ENCODE measurements at places on chromosomes 16 and 17.
A peak's percentile ranks its signal among the peaks of the same experiment; 100 is the strongest.

DNA sequence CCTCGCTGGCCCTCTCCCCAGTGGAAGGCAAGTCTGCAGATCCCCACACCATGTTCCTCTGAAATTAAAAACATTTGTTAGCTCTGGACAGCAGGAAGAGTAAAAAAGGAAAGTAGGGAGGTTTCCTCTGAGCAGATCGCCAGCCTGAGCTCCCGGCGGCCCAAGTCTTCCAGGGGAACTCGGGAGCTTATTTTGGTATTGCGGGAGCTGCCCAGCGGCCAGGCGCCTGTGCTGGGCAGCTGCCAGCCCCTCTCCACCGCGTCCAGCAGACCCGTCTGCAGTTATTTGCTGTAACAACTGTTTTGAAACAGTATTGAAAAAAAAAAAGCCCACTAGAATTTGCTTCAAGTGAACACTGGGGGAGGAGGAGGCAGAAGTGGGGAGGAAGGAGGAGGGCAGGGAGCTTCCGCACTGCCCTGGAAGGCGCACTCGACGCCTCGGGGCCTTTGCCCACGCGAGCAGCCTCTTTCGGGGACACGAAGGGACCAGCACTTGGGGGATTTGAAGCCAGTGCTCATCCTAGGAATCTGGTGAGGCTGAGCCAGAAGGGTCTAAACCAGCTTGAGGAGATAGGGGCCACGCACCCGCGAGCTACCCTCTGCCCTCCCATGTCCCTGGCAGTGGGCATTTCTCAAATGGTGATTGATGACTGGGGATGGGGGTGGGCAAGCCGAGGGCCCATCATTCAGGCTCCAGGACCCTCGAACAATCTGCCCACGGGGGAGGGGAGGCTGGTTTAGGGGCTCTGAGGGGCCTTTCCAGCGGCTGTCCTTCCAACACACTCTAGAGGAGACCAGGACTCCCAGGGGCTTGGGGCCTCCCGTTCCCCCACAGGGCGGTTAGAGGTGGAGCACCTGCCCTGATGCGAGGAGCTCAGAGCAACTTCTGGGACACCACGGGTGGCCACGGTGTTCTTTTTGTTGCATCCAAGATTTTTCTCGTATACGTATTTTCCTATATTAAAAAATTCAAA is 3.0 kb upstream of the BAHCC1 start:
- DNase-seq = no peak

DNA sequence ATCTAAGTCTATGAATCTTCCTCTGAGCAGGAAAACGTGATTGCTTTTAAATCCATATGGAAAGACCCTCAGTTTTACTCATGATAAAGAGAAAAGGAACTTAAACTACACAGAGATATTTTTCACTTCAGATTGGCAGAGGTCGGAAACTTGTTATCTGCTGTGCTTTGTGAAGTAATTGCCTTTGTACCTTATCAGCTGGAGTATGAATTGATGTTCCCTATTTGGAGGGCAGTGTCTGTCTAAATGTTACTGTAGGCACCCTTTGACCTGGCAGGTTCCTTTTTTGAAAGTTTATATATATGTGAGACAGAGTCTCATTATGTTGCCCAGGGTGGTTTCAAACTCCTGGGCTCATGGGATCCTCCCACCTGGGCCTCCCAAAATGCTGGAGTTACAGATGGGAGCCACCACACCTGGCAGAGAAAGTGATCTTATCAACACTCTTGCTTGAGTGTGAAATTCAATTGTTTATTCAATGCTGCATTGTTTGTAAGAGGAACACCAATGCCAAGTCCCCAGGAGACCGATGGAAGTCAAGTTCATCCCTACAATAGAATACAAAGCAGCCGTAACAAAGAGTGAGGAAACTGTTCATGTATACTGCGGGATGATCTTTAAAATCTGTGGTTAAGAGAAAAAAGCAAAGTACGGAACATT is 52.3 kb downstream of the ABCC1 start:
- DNase-seq = no peak

DNA sequence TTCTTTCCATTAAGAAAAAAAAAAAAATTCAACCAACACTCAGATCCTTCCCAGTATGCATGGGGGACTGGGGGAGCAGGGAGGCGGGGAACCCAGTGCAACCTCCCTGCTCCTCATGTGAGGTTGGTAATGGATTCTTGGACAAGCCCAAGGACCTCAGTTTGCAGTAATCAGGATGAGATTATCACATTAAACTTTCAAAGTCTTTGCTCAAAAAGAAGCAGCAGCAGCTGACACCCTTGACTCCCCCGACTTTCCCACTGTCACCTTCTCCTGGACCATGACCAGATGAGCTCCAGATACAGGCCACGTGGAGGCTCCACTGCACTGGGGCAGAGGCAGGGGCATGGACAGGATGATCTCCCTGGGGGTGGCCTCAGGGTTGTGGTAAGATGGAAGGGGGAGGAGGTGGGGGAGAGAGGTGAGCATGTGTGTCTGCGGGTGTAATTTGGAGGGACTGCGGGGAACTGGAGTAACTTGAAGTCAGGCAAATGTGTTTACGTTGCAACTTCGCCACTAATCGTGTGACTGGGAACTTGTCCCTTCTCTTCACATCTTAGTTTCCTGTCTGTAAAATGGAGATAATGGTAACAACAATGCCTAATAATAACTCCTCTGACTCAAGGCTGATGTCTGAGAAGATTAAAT is 19.8 kb downstream of the ZNF385C start:
- no peak for DNase-seq

GRCh38 chr17:76544546-76545365 is 4.9 kb downstream of the PRCD start:
- DNase-seq = no peak

DNA sequence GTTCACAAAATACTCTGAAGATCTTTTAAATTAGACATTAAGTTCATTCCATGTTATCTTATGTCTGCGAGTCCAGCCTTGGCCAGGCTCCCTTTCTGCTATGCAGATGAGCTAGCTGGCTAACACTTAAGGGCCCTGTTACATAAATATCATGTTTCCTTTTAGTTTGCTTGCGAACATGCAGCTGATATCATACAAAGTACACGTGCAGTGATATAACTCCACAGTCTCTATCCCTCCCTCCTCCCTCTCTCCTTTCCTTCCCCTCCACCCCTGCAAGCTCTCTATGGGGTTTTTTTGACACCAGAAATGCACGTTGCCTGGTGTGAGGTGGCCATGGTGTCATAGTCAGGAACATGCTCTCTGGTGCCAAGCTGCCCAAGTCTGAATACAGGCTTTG is 46.1 kb downstream of the ARHGAP17 start:
- DNase-seq = no peak

DNA sequence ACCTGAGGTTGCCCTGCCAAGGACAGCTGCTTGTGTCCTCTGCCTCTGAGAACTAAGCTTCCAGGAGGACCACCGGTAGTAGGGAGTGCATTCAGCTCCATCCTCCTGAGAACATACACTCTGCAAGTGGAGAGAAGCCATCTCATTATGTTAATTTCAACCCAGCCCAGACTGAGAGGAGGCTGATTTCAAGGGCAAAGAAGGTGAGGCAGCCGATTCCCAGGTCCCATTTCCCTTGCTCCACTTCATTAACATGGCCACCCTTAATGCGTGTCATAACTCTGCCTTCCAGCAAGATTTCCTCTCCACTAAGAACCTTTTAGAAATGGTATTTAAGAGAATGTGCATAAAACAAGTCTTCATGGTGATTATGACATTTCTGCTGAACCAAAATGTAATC is 72.5 kb downstream of the CDH13 start:
- DNase-seq = peak; percentile 14

DNA sequence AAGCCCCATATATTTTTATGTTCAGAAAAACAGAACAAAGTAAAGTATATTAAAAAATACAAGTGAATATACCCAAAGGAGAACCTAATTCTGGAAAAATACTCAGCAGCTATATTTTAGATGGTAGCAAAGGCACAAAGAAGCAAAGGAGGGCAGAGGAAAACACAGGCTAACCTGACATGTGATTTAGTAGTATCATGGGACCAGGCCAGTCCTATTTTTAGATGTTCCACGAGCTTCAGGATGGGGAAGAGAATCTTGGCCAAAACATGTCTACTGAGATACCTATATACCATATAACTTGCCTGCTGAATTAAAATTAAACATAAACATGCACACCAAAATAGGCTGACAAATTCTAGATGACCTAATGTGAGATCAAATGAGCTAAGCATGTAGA is 32.9 kb downstream of the SMYD4 start:
- DNase-seq = no peak

GRCh38 chr17:12830777-12831247 is 41.5 kb downstream of the ARHGAP44 start:
- no peak for DNase-seq

GRCh38 chr17:58666858-58667267 is 25.0 kb downstream of the TEX14 start:
- DNase-seq = no peak

GRCh38 chr17:39150104-39150634 is 1.3 kb downstream of the PLXDC1 start:
- no peak for DNase-seq

GRCh38 chr16:46658925-46659324 is 30.1 kb downstream of the VPS35 start:
- DNase-seq = no peak

- no peak for DNase-seq
These were observed 18.4 kb downstream of the STX8 start for GRCh38 chr17:9557161-9557755.

DNA sequence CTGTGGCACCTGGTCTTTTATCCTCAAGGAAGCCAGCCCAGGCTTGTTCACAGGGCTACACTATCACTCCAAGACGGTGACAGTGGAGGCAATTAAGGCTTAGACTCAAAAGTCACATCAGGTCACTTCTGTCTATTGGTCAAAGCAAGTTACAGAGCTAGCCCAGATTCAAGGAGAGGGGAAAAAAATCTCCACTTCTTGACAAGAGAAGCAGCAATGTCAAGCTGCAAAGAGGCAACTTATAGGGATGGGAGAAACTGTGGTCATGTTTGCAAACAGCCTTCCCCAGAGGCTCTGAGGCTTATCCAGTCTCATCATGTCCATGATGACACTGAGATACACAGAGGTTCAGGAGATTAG is 31.6 kb downstream of the SERPINF1 start:
- DNase-seq = no peak

- DNase-seq = no peak
These were observed 8.6 kb downstream of the ADGRG5 start for GRCh38 chr16:57551057-57551456.

DNA sequence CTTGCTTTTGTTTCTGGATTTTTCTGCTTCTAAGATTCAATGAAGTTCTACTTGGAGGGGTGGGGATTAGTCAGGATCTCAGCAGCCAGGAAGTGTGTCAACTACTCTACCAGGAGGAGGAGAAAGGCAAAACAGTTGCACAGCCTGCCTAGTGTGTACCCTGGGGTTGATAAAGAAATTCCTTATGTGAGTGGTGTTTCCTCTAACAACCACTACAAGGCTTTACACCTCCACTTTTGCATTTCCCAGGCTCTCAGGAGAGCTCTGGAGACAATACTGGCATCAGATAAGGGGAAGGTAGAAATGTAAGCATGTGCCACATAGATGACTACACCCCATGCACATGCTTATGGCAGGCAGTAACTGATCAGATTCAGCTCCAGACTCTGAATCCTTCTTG is 174.6 kb downstream of the TOX3 start:
- no peak for DNase-seq

DNA sequence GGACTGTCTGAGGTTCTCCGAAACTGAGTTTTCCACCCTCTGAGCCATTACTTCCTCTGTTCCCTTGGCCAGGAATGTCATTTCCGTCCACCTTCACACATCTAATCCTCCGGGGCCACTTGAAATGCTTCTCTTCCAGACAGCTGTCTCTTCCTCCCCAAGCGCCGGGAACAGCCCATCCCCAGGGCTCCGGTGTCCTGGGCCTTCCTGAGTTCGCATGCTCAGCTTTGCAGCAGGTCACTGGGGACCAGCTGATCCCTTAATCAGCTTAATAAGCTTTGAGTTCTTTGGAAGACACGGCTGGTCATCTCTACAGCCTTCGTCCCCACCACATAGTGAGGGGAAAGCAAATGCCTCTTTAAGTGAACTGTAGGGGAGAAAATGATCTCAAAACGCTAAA is 123.4 kb downstream of the DYNLRB2 start:
- DNase-seq = no peak

DNA sequence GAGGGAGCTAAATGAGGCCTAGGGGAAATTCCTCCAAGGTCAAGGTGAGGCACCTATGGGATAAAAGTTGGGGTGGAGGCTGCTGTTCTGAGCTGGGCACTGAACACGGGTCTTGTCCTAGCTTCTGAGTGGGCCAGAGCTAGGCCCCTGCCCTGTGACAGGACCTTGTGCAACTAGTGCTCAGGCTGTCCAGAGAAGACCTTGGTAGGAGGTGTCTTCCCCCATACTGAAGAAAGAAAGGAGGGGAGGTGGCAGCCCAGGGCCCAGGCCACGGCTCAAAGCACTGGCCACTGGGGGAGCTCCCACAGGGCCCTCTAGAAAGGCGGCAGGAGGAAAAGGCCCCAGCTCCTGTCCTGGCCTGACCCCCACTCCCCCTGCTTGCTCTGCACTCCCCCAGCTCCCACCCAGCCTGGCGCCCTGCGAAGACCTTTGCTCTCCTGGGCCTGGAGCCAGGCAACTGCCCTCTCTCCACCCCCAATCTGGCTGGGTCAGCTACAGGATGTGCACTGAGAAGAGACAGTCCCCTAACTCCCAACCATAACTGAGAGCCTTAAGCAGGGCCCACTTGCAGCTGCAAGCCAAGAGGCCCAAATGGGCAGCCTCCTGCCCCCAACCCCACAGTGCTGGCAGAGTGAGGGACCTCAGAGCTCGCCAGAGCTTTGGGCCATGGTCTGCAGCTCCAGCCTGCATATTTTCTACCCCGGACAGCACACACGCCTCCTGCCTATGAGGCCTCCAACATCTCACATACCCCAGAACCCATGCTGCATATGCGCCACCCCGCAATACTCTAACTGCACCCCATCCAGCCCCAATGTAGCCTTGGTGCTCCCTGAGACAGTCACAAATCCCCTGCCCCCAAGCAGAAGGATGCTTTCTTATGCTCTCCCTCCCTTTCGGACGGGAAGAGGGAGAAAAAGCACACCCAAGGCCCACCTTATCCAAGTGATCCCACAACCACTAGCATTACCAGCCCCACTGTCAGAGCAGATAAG is 15.3 kb downstream of the HSD11B2 start:
- DNase-seq = no peak

Data from AG09309 (cell line).